HuH-7.5 (cell line): ENCODE measurements at places on chromosomes 11 and 22.

DNA sequence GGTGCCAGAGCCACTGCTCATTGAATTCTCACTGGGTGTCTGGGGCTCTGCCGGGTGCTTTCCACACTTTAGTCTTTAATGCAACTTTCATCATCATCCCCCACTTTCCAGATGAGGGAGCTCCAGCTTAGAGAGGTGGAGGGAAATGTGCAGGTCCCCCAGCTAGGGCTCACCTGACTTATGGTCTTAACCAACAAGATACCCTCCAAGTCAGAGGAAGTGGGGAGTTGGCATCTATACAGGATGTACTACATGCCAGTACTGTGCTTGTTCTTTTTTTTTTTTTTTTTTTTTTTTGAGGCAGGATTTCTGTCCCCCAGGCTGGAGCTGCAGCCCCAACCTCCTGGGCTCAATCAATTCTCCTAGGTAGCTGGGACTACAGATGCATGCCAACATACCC is 26.3 kb downstream of the C22orf42 start:
- no peak for DNase-seq

- no peak for DNase-seq
Measured at GRCh38 chr11:86156397-86156955, 87.6 kb upstream of the PICALM start.

DNA sequence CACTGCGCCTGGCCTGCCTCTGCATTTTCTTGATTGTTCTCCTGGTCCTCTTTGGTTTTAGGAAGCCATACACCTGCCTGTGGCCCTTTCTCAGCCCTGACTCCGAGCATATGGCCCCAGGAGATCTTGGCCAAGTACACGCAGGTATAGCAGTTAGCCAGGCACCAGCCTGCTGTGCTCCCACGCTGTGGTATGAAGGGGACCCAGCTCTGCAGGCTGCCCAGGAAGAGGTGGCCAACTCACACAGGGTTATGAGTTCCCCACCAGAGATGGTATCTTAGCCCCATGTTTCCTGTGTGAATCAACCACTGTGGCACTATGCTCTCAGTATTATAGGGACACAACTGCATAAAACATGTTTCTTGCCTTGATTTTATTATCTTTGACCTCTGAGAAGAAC is 31.1 kb downstream of the SGSM3 start:
- no peak for DNase-seq

GRCh38 chr22:41620589-41621098 is at the start of gene DESI1:
Gene DESI1 (minus strand): TSS chr22:41621043. CDS start chr22:41620839, 204 bp downstream.
- DNase-seq = peak; percentile 28

GRCh38 chr11:85596886-85597285 is 30.3 kb downstream of the DLG2 start:
- no peak for DNase-seq

- DNase-seq = no peak
Measured at GRCh38 chr22:17641269-17641668, 2.7 kb downstream of the BCL2L13 start.

- peak; percentile 90 for DNase-seq
Measured at GRCh38 chr22:17228725-17229126, 9.5 kb upstream of the ADA2 start.

GRCh38 chr11:16807306-16807705 is 68.9 kb downstream of the C11orf58 start:
- DNase-seq = no peak

DNA sequence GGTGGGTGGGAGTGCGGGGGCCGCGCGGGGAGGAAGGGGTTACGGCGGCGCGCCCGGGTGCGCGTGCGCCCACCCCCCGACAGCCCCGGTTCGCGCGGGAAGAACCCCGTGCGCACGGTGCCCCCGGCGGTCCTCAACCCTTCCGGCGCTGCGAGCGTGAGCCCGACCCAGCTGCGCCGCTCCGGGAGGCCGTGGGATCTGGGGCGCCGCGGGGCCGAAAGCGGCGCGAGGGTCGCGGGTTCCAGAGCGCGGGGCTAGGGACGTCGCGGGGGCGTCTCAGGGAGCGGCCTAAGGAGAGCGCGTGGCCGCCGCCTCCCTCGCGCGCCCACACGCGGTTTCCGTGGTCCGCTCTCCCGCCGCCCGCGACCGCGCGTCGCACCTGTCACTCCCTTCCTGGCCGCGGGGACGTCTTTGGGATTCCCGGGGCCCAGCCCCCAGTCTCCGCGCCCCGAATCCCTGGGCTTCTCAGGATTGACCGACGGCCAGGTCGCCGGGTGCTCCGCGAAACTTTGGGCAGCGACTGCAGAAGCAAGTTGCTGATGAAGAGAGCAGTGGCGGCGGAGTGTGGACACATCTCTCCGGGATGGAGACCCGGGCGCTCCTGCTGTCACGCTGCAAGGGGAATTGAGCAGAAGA is 582 bp downstream of the SREBF2 start:
- DNase-seq = no peak

DNA sequence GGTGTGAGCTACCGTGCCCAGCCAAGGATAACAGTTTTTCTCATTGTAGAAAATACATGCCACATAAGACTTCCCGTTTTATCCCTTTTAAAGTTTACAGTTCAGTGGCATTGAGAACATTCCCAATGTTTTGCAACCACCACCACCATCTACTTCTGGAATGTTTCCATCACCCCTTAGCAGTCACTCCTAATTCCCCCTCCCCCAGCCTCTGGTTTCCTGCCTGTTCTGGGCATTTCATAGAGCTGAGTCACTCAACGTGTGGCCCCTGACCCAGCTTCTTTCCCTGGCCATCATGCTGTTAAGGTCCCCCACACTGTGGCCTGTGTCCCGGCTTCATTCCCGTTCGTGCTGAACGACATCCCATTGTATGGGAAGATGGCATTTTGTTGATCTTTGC is 30.7 kb downstream of the FGF4 start:
- peak; percentile 52 for DNase-seq

DNA sequence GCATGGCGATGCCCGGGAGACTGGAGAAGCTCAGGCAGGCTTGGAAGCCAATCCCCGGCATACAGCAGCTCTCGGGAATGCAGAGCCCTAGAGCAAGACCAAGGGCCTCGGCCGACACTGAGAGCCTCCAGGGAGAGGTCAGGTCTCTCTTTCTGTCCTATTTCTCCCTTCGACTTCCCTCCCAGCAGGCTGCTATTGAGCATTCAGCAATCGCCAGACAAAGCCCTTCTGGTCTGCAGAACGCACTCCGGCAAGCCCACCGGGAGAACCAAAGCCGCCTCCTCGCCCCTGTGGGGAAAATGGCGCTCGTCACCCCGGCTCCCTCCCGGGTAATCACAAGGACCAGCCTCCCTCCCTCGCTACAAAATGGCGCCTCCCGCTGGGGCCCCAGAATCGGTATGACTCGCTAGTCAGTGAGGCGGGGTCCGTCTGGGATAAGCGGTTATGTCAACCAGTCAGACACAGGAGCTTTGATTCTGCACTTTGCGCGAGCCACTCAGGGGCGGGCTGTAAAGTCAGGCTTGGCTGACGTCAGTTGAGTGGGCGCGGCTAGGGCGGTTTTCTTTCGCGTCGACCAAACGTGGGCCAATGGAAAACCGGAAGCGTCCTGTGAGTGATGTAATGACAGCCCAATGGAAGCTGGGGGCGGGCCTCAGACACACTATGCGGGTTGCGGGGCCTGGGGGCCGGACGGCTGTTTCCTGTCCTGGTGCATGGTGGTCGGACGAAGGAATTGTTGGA is at the start of gene ZNF143:
Gene ZNF143 (plus strand): TSS at position 691 of the 741 bp plus-strand sequence. CDS start 10,297 bp downstream, outside the sequence.
- DNase-seq = peak; percentile 88

DNA sequence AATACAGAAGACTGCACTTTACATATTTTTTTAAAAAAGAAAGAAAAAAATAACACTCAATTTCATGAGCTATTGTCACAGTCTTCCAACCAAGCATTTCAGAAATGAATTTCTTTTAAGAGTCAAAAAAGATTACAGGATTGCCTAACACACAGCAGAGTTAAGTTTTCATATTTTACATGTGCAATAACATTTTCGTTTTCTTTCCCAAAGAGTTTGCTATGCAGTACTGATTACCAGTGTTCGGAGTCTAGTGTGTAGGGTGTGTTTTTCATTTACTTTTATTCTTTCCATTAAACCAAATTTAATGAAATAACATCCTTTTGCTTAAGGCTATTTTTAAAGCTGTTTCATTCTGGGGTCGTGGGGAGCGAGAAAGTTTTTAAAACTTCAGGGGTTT is 53.2 kb downstream of the MN1 start:
- DNase-seq = no peak

DNA sequence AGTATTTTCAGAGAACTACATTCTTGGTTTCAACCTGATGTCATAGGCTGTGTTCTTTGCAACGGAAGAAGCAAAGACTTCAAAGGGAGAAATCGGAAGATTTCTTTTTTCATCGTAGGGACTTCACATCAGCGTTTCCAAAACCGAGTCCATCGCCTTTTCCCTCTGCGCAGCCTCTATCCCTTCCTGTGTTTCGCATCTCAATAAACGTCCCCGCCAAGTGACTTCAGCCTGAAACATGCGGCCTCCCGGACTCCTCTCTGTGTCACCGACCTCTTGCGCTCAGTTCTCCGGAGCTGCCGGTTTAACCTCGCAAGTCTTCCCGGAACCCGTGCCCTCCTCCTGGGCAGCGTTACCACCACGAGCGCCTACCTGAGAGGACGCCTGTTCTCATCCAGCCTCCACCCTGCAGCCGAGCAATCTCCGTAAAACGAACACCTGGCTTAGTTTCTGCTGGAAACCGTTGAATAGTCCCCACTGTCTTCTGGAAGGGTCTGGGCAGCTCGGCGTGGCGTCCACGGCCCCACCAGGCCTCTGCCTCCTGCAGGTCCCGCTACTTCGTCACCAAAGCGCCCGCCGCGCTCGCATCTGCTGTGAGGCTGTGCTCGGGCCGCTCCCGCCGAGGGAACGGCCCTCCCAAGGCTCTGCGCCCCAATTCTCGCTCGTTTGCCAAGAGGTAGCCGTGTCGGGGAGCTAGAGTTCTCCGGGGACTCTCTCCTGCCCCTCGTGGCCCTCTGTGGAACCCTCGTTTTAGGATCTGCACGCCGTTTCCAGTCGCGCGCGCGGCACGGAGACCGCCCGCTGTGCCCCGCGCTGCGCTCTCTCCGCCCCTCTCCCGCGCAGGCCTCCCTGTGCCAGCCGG is at the start of gene GLB1L3:
Gene GLB1L3 (plus strand): TSS at position 846 of the 862 bp plus-strand sequence. CDS start 362 bp downstream, outside the sequence.
- DNase-seq = no peak

DNA sequence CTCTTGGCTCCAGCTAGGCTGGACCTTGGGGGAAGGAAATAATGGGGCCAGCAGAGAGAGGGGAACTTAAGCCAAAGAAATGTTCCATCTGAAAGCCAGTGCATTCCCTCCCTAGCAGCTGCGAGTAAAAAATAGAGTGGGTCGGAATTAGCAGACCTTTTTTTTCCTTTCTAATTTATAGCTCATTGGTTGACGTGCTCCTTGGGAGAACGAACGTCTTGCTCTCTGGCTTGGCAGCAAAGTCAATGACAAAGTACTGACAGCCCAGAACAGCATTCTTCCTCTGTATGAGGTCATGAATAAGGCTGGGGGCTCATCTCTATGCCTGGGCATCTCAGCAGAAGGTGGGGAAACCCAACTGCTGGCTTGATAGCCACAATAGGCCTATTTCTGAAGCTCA is 65.0 kb downstream of the SEZ6L start:
- no peak for DNase-seq

GRCh38 chr22:23563111-23563510 is 17.0 kb downstream of the IGLL1 start:
- DNase-seq = no peak

DNA sequence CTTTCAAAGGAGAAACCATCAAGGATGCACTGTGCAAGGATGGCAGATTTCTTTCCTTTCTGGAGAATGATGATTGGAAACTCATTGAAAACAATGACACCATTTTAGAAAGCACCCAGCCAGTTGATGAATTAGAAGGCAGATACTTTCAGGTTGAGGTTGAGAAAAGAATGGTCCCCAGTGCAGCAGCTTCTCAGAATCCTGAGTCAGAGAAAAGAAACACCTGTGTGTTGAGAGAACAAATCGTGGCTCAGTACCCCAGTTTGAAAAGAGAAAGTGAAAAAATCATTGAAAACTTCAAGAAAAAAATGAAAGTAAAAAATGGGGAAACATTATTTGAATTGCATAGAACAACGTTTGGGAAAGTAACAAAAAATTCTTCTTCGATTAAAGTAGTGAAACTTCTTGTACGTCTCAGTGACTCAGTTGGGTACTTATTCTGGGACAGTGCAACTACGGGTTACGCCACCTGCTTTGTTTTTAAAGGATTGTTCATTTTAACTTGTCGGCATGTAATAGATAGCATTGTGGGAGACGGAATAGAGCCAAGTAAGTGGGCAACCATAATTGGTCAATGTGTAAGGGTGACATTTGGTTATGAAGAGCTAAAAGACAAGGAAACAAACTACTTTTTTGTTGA is 9.8 kb downstream of the FAM111A start:
- DNase-seq = no peak

DNA sequence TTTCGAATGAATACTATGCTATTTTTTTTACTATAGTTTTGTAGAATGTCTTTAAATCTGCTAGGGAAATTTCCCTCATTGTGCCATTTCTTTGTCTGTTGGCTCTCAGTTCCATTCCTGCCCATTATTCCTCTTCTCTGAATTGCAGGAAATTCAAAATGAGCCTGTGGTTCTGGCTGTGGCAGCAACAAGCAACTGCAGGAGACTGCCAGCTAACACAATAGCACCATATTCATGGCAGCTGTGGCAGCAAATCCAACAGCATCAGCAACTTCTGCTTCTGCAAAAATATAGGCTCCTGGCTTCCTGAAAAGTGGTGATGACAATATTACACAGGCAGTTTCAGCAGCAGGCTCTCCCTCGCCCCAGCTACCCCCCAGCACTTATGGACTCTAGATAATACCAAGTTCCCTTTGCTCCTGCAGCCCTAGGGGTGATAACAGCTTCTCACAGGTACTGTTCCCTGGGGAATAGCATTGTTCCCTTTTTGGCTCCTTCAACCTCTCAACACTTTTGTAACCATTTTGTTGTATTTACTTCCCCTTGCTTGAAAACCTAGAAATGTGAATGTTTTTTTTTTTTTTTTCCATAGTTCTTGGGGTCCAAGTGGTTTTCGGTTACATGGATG is 9.3 kb downstream of the PATE4 start:
- DNase-seq = no peak

GRCh38 chr11:66595245-66595904 is 2.4 kb downstream of the CCS start:
- peak; percentile 41 for DNase-seq

GRCh38 chr11:12683874-12684273 is 9.7 kb downstream of the TEAD1 start:
- DNase-seq = no peak

GRCh38 chr11:2419638-2420501 is 19.3 kb downstream of the TSSC4 start:
- peak; percentile 89 for DNase-seq

DNA sequence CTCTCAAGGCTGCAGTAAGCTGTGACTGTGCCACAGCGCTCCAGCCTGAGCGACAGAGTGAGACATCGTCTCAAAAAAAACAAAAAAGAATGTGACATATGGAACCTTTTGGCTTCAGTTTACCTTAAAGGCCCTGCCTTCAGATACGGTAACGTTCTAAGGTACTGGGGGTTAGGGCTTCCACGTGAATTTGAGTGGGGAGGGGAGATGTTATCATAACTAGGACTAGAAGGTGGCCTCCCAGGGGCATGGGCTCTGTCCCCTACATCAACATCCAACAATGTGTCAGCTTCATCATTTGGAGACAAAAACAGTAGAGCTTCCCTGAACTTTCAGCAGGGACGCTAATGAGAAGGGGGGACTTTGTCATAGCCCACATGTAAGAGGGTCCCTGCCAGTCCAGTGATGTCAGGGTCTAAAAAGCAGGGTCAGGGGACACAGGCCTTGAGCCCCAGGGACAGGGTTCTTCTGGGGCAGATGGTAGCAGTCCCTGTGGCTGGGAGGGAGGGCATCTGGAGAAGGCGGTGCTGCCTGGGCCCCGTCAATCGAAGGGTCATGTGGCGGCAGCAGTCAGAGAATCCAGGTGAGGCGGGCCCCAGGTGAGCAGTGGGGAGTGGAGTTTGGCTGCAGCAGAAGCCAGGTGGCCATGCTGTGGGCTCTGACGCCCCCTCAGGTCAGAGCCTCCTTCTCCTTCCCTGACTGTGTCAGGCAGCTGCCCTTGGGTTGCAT is 79.8 kb downstream of the BCR start:
- no peak for DNase-seq
